ENCODE measurements at places on chromosomes 11 and 22.

- no peak for DNase-seq
Measured at GRCh38 chr11:108203075-108203474, 19.4 kb downstream of the NPAT start.

GRCh38 chr22:29480512-29481264 is 670 bp downstream of the NEFH start:
- no peak for DNase-seq

GRCh38 chr22:46942799-46943785 is 180.6 kb downstream of the TBC1D22A start:
- DNase-seq, result no peak

DNA sequence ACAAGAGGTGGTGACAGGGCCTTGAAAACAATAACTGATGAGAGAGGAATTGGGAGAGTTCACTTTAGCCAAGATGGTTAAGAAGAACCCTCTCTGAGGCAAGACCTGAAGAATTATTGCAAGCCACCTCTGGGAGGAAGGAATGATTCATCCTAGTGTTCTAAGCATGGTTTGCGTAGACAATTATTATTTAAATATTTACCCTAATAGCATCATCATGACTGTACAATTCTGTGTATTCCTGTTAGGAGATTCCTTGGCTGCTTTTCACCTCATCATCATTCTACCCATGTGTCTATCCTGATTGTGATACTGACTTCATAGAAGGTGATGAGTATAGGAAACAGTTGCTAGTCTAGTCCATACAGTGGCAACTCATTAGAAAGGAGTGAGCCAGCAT is 264.4 kb downstream of the DDX10 start:
- peak; percentile 90 for DNase-seq

DNA sequence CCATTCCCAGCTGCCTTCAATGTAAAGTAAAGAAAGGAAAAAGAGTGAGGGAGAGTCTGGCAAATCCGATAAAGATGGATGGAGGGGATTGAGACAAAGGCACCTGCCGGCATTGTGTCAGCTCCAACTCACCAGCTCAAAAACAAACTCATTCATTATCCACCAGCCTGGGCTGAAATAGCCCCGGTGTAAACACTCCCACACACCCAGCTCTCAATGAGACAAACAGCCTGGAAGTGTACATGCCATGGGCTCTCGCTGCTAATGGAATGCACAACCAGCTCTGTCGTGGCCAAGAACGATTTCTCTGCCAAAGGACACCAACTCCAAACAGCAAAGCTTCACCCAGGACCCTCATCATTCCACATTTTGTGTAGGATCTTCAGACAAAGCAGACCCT is 89.3 kb upstream of the OPCML start:
- DNase-seq, result no peak

- DNase-seq, result no peak
Measured at GRCh38 chr11:105142167-105142566, 2.6 kb upstream of the CARD18 start.

- no peak for DNase-seq
Measured at GRCh38 chr11:75436806-75437205, 3.8 kb upstream of the KLHL35 start.

GRCh38 chr22:46366801-46367706 is 31.5 kb downstream of the TRMU start:
- DNase-seq, result no peak

DNA sequence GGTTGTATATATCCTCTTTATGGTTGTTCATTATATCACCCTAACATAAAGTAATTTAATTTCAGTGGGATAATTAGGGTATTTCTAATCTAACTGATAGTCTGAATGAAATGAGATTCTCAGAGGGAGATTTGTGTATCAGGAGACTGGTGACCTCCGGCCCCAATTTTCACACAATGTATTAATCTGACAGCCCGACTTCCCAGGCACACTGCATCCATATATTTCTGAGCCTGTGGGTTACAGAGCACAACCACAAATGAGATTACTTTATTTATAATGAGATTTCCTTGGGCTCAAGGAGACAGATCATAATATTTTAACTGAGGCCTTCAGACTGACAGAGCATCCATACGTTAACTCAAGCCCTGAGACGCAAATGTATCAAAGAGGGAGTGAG is 125.9 kb downstream of the RCN1 start:
- no peak for DNase-seq

GRCh38 chr22:49292909-49293308 is 534.8 kb downstream of the BRD1 start:
- DNase-seq, result no peak

- no peak for DNase-seq
Measured at GRCh38 chr11:96035740-96036078, 111.8 kb upstream of the MTMR2 start.

GRCh38 chr11:69919659-69920344 is 100.6 kb upstream of the FGF3 start:
- DNase-seq, result no peak

DNA sequence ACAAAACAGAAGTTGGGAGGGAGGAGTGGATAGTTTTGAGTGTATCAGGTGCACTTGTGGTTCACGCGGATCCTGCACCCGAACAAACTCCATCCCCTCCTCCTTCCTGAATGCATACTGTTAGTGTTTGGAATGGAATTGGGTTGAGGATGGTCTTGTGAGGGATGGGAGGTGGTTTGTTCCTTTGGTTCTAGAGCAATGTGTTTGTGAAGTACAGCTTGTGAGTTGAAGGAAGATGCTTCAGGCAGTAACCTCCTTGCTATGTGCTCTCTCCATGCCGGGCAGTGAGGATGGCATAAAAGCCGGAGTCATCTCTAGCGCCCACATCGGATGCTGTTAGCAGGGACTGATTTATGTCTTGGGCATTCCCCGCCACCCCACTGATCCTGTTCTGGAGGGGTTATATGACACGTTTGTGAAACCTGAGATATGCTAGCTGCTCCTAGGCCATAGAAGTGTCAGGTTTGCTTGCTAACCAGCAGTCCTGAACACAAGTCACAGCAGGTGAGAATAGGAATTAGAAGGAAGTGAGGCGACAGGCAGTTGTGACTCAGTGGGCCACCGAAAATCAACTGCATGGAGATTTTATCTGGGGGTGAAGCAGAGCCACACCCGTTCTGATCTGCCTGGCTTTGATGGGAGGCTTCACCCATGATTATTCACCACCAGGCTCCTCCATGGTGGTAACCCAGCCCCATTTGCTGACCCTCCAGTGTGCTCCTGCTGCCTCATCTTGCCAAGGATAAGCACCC is 2.2 kb downstream of the BCR start:
- no peak for DNase-seq

DNA sequence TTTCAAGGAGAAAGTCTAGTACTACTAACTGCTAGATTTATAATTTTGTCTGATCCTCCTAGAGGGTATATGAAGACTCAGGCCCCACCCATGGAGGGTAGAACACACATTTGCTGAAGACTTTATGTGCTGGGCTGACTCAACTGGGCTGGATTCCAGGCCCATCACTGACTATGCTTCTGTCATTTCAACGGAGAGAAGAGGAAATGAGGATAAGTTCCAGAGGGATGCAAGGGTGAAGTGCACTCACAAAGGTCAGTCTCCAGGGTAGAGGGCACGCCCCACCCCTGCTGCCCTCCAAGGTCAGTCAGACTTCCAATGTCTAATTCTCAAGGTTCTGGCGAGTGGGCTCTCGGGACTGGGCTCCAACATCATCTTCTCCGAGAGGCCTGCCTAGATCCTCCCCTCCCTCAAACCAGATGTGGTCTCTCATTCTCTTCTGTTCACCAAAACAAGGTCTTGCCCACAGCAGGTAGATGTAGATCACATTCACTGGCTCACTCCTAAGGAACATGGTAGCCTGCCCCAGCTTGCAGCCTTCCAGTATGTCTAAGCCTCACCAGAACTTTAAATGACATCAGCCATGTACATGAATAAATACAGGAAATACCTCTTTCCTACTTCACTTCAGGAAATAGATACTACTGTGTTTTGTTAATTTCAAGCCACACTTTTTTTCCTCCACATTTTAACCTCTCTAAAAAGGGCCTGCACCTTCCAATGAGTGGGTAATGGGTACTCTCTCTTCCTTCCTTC is 7.3 kb upstream of the C11orf86 start:
- DNase-seq, result peak; percentile 54

Data from AG09309 (cell line).